CD4-positive, alpha-beta T cell treated with Interleukin-21 for 1 hour (primary cell): ENCODE measurements at places on chromosomes 13 and 19.

- DNase-seq: no peak
Measured at GRCh38 chr13:20721058-20721453, 17.6 kb downstream of the IL17D start.

GRCh38 chr19:4103080-4103433, 20.9 kb downstream of the MAP2K2 start:
- no peak for DNase-seq

DNA sequence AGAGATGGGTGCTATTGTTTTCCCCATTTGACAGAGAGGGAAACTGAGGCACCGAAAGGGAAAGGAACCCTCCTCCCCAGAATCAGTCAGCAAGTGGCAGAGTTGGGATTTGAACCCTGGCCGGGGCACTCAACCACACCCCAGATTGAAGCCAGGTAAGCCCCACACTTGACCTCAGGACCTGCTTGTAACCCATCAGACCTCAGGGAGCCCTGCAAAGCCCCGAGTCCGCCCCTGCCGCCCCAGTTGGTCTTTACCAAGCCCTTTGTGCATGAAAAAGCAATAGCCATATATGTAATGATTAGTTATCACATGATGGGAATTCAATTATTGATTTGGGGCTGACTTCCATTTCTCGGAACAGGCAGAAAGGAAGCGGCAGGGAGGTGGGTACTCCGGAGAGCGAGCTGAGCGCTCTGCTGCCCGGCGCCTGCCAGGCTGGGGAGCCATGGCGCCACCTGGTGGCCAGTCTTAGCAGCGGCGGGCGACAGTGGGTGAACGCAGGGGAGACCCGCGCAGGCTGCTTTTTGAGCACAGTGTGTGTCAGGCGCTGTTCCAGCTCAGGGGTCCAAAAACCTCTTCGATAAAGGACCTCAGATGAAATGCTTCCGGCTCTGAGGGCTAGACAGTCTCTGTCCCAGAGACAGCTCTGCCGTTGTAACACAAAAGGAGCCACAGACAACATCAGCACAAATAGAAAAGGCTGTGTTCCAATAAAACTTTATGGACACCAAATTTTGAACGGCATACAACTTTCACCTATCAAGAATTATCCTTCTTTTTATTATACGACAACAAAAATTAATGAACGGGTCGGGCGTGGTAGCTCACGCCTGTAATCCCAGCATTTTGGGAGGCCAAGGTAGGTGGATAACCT, 82.9 kb upstream of the CACNA1A start:
- DNase-seq: peak; percentile 80

- no peak for DNase-seq
Measured at GRCh38 chr19:29503140-29503758, 22.5 kb upstream of the VSTM2B start.

- DNase-seq: no peak
Measured at GRCh38 chr13:68908879-68909278, 1198.7 kb upstream of the ATXN8OS start.

GRCh38 chr19:31178833-31179470, 170.3 kb downstream of the TSHZ3 start:
- no peak for DNase-seq

- no peak for DNase-seq
Measured at GRCh38 chr13:76709851-76710250, 176.4 kb downstream of the KCTD12 start.

GRCh38 chr13:94145966-94146365, 333.5 kb downstream of the DCT start:
- no peak for DNase-seq

- no peak for DNase-seq
Measured at GRCh38 chr13:94192431-94192975, 287.0 kb downstream of the DCT start.

DNA sequence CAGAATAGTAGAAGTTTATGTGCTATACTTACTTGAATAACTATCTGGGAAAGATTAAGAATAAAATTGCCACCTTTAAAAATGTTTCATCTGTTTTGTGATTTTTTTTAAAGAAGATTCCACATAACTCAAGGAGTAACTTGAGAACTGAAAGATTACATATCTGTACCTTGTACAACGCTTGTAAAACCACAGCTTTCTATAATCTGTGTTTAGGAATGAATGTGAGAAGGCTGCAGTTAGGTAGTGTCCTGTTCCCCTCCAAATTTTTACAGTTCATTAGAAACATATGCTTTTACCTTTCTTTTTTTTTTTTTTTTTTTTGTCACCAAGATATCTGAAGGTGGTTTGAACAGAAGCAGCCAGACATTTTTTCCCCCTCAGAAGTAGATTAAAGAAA, 312.8 kb upstream of the GPC6 start:
- no peak for DNase-seq

GRCh38 chr19:19606021-19606420, 12.5 kb downstream of the PBX4 start:
- DNase-seq: peak; percentile 80

GRCh38 chr19:36605101-36605876, at the start of gene ZNF382:
Gene ZNF382 (plus strand): TSS chr19:36605313. CDS start chr19:36609915, 4,602 bp downstream.
- peak; percentile 87 for DNase-seq

DNA sequence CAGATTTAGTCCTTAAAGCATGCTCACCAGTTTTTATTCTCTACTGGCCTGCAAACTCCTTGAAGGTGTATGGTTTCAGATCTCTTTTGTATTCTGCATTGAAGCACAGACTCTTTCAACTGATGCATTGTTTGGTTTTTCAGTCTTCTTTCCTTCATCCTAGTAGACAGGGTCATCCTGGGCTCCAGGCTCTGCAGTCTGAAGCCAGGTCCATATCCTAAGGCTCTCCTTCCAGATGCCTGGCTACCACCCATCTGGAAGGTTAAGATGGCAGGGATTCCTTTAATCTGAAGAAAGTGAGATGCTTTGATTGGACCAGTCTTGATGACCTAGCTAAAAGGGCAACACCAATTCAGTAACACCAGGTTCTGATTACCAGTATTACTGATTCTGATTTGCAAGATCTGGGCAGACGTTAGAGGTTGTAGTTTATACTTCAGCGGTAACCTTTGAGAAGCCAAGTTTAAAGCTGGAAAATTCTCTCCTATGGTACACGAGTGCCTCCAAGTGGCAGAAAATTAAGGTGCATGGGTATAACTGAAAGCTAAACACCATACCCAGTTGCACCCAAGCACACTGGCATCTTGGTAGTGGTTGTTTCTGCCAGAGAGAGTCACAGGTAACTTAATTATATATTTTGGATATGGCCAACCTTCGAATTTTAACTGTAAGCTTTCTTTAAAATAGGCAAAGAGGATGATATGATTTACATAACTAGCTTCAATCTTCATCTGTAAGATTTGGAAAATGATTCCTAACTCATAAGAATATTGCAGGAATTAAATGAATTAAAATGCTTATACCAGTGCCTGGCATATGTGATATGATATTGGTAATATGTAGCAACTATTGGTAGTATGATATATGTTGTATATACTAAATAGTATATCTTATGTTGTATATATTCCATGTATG, 1651.9 kb upstream of the MIR17HG start:
- no peak for DNase-seq

- DNase-seq: no peak
Measured at GRCh38 chr19:14156971-14157717, 20.8 kb upstream of the ASF1B start.

DNA sequence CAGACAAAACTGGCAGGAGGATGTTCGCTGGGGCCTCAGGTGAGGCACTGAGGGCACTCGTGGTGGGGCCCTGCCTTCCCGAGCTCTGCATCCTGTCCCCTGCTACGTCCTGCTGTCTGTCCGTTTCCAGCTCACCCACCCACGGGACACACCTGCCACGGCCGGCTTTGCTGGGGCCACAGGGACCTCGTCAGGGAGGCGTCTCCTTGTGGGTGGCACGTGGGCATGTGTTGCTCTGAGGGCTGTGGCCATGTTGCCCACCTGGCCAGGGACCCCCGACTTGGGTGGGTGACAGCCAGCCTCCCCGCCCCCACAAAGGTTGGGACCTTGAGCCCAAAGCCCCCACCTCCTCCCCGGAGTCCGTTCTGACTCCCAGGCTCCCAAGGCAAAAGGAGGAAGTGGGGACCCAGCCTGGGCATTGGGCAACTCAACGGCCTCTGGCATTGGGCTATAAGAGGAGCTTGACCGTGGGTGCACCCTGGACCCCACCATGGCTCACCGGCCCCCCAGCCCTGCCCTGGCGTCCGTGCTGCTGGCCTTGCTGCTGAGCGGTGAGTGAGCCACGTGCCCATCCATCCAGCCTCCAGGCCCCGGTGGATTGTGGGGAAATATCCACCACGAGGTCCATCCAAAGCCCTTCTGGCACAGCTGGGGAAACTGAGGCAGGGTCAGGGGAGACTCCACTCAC, at the start of gene PRTN3:
Gene PRTN3, plus strand, starts transcription at position 481 of the 688 bp plus-strand sequence. Its CDS starts 10 bp downstream, at position 491.
- DNase-seq: no peak

GRCh38 chr19:35268536-35269437, at the start of gene USF2:
Gene USF2 (plus strand): TSS chr19:35268962. CDS start chr19:35269102, 140 bp downstream.
- peak; percentile 66 for DNase-seq

- no peak for DNase-seq
Measured at GRCh38 chr19:28642787-28643683, 569.9 kb downstream of the UQCRFS1 start.

DNA sequence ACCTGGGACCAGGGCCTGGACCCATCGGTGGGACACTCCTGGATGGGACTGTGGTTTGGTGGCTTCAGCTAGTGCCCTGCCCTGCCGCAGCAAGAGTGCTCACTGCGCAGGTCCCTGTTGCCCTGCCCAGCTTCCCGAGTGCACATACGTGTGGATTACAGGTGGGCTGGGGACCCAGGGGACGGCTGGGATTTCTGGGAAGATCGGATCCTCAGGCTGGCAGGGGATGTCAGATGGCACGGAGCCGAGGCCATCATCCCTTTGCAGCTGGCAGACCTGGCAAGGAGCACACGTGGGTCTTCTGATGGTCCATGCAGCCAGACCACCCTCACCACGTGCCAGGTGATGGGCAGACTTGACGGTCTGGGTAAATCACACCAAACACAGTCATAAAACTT, 69.3 kb downstream of the CHST8 start:
- no peak for DNase-seq

- DNase-seq: no peak
Measured at GRCh38 chr13:71877256-71877653, 10.3 kb upstream of the DACH1 start.

GRCh38 chr13:111118898-111119607, 3.9 kb downstream of the ARHGEF7 start:
- no peak for DNase-seq

- no peak for DNase-seq
Measured at GRCh38 chr13:26956522-26957142, 196.0 kb upstream of the GPR12 start.

GRCh38 chr13:94073007-94073744, 406.3 kb downstream of the DCT start:
- no peak for DNase-seq

DNA sequence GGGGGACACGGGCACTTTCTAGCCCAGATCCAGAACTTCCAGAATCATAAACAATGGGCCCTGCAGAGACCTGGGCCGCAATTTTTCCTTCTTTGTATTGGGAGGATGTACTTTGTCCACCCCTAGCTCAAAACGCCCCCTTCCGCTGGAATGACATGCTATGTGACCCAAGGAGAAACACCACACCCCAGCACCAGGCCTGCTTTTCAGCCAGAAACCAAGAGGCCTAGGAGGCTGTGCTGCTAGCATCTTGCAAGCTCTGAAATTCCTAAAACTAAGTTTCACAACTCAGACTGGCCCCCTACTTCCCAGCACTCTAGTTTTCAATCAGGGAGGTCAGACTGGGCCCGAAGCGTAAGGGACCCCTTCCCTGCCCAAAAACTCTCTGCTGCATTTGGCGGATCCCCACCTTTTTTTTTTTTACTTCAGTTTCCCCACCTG, 538 bp downstream of the LSM4 start:
- peak; percentile 40 for DNase-seq

DNA sequence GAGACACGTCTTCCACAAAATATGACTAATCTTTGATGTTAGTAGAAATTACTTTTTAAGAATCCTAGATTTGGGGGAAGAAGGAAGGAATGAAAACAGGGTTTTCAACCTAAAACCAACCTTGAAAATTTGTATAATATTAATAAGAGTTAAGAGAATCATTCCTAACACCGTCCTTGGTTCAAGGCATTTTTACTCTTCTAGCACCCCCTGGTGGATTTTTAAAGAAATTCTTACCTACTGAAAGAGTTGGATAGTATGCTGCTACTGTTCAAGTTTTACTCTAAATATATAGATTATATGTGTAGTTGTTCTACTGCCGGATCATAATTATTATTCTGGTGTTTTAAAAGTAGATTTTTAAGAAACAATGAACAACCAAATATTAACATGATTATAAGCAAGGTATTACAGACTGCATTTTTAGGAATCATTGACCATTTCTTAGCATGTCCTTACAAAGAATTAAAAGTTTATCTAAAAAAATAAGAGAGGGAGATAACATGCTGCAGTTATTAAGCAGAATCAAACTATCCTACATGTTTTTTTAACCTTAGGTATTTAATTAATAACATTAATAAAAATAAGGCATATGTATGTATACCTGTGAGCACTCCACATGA, 7.4 kb upstream of the SLITRK6 start:
- peak; percentile 15 for DNase-seq

DNA sequence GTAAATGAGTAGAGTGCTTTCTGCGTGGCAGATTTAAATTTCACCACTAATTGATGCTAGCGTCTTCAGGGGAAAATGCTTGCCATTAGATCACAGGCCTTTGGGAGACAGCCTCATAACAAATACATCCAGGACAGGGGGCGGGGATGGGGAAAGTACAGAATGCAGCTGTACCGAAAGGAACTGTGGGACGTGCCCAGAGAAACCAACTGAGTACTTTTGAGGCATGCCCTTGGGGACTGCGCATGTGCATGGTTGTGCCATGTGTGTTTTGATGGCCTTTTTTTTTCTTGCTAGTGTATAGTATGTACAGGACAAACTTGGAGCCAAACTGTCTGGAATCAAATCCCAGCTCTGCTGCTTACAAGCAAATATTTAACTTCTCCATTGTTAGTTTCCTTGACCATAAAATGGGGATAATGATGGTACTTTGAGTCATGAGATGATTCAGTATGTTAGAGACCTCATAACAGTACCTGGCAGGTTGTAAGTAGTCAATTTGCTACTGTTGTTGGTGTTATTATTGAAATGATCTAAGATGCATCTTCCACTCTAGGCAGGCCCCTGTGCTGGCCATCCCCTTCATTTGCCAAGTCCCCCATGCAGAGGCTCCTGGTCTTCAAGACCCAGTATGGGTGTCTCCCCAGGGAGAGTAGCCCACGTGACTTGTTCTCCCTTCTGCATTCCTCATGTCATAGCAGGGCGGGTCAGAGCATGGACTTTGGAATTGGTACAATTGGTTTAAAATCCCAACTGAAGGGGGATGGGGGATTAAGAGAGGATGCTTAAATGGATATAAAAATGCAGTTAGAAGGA, 68.3 kb upstream of the NPAS1 start:
- DNase-seq: peak; percentile 26

DNA sequence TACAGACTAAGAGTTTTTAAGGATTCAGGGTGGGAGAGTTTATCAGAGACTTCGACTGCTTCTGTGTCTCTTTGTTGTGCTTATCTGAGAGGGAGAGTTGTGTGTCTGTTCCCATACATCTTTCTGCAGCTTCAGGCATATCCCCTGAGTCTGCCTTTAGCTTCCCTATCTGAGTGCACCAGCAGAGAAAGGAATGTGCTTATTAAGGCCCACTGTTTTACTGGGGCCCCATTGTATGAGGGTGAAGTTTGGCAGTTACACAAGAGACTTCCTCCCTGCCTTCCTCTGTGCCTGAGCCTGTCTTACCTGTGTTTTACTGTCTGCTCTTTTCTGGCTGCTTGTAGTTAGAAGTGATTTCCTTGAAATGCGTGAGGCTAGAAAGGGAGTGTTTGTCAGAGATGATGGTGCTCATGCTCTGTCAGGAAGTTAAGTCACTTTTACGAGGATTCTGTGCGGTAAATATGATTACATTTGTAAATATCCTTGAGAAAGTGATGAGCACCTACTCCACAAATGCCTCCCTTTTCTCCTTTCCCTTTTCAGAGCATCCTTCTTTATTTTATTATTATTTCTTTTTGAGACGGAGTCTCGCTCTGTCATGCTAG, 1228.9 kb upstream of the MIR17HG start:
- no peak for DNase-seq
